ENCODE measurements at places on chromosomes 11 and 22. TPM values are rescaled to one million over a fixed set of nuclear protein-coding genes. Genes with fewer than 3 reads are reported as not detected.

- no peak for DNase-seq
Observed at GRCh38 chr22:29520851-29521250, 32.7 kb downstream of the THOC5 start.

- DNase-seq: no peak
Observed at GRCh38 chr22:25399649-25400151, 164.8 kb upstream of the GRK3 start.

DNA sequence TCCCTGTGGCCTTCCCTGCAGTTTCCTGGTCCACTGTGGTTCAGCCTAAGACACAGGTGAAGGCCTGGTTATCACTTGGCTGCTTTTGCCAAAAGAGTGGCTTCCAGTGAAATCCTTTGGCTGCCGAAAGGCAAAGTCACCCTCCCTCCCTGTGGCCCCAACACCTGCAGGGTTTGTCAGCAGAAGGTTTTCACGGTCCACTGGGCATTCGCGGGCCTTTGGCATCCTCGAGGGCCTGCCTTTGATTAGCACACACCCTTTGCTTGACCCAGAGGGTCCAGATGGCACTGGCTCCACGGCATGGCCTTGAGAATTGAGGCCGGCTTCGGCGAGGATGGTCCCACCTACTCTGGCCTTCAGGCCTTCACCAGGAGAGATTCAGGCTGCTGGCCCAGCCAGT is 35.3 kb downstream of the RTN4R start:
- DNase-seq: no peak

GRCh38 chr22:32082331-32082730 is 39.3 kb downstream of the SLC5A1 start:
- no peak for DNase-seq

DNA sequence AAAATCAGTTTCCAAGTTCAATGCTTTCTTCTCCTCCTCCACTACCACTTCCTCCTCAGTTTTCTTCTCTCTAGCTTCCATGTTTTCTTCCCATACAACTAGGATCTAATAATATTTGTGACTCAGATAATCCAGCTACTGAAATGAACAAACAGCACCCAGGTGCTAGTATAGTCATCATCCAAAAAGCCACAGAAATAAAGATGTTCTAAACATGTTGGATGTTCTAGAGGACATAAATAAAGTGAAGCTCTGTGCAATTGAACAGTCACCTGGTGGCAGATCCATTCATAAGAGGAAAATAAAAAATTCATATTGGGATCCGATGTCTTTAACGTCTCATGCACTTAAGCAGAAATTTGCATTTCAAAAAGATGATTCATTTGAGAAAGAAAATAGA is 142.8 kb downstream of the ENTHD1 start:
- no peak for DNase-seq

DNA sequence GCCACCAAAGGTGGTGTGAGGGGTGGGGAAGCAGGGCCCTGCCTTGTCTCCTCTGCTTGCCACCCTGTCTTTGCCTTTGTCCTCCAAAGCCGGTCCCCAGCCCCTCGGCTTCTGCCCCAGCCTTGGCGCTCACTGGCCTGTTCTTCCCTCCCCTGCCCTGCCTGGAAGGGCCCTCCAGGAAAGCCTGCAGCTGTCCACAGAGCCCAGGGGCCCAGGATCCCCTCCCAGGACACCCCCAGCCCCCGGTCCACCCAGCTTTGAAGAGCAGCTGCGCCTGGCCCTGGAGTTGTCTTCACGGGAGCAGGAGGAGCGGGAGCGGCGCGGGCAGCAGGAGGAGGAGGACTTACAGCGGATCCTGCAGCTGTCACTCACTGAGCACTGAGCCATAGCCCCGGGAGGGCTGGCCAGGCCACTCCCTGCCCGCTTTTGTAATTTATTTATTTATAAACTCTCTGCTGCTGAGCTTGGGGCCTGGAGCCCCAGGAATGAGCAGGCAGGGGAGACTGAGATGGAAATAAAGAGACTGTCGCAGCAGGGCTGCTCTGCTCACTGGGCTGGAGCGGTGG is 1.3 kb upstream of the SSH3 start:
- no peak for DNase-seq

GRCh38 chr22:44295406-44295805 is 17.3 kb downstream of the SHISAL1 start:
- DNase-seq: no peak

DNA sequence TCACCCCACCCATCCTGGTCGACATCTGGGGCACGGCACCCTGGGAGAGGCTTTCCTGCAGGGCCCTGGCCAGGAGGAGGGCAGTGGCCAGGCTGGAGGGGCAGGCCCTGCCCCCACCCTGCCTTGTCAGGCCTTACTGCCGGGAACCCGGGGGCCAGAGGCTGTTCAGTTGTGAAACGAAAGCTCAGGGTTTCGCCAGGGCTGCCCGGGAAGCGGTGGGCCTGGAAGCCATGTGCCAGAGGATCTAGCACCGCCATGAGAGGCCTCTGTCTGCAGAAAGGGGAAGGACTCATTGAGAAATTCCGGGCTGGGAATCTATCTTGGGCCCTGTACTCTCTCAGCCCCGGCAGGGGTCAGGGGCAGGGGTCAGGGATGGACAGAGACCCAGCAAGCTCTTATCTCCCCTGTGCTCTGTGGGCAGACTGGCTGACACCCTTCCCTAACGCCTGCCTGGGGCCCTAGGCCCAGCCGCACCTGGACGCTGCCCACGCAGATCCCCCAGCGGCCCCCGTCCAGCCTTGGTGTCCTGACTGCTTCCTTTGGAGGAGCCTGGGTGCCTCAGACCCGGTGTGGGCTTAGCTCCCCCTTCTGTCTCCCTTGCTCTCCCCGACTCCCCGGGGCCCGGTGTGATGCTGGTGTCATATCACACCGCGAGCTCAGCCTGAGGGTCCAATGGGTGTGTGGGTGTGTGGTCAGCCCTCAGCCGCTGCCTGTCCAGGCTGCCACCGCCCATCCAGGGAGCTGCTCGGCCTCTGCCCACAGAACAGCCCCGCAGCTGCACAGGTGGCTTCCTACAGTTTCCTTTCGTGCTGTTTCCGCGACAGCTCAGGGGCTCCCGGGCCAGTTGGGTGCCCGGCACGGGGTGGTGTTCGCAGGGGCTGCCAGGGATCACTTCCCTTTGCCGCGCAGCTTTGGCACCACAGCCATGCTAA is 6.5 kb downstream of the PIM3 start:
- no peak for DNase-seq

- no peak for DNase-seq
Observed at GRCh38 chr11:113488931-113489351, 13.7 kb upstream of the DRD2 start.

DNA sequence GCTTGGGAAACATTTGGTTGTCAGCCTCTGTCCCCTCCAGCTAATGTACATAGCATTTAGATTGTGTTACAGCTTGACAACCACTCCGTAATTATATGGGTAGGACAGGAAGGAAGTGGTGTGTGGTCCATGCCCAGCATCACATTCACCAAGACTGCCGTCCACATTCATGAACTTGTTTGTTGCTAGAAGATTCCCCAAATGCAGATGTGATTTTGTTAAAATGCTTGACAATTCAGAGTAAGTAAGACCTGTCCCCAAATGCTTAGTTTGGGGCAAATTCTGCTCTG is 1482.7 kb downstream of the TBC1D22A start:
- DNase-seq: no peak

- DNase-seq: no peak
Observed at GRCh38 chr11:2523821-2524391, 79.1 kb downstream of the KCNQ1 start.

DNA sequence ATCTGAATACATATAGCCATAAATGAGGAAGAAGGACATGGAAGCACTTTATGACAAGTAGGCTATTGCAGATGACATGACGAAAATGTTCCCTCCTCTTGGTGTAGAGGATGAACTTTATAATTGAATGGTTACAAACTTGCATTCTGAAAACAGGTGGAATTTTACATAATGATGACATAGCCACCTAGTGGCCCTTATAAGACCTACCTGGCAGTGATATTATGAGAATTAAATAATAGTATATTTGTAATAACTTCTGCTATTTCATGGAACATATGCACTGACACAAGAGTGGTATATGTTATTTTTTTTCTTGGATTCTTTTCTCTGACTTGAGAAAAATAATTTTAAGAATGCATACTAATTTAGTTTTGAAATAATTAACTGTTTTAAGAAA is 22.9 kb downstream of the TRIM22 start:
- DNase-seq: no peak

DNA sequence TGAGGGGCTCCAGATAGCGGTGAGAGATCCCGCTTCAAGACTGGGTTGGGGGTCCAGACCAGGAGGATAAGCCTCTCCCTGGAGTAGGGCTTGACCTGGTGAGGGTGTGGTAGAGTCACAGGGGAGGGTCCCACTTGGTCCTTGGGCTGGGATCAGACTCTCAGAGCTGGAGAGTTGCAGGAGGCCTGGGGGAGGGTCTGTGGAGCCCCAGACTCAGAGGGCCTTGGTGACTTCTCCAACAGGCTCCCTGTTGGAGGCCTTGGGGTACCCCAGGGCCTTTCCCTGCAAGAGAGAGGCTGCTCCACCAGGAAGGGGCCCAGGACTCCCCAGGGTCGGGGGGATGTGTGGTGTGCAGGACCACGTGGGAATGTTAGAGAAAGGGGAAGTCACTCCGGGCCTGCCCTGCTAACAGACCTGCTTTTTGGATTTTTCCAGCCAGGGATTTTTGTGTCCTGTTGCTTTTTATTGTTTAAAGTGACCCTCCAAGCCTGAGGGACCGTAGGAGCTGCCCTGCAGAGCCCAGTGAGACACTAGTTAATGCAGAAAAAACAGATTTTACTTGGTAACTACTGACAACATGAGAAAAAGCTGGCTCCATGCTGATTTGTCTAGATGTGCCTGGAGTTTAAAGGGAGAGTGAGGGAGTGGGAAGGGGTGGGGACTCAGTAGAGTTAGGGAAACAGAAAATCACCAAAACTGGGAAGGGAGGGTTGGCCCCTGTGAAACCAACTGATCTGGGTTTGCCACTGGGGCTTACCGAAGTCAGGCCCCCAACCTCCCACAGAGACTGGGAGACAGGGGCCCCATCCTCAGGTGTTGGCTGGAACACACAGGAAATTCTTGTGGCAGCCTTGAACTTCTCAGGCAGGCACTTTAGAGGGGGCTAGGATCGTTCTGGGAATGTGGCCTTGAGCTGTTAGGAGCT is 801 bp upstream of the TXNRD2 start:
- no peak for DNase-seq

DNA sequence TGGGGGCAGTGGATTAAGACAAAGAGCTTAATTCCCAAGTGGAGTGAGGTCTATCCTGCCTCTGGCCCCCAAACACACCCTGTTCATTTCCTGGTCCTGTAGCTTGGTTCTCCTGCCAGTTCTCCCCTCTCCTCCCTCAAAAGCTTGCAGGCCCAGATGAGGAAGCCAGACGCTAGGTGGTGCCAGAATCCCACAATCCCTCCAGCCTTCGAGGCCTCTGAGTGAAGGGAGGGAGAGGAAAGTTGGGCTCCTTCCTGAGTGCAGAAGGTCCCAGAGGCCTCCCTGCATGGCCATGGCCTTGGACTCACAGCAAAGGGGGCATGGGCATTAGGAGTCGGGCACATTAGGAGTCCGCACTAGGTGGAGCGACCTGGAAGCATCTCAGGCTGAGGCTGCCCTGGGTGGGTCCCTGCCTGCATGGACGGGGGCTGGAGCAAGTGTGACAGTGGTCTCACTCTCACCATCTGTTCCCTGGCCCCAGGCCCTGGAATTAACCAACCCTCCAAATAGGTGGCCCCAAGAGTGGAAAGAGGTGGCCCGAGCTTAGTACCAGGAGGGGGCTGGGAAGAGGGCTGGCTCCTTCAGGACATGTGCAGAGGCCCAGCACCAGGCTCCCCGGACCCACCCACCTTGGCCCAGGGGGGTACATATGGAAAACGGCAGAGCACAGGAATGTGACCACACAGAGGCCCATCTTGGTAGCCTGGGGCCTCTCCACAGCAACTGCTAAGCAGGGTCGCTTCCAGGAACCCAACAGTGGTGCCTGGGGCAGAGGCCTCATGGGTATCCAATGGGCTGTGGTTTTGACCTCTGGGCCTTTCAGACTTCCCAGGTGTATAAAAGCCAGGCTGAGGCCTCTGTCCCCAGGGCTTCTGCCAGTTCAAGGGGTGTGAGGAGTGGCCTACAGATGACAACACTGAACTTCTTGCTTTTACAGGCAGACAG is 5.2 kb downstream of the FXYD2 start:
- DNase-seq: no peak

DNA sequence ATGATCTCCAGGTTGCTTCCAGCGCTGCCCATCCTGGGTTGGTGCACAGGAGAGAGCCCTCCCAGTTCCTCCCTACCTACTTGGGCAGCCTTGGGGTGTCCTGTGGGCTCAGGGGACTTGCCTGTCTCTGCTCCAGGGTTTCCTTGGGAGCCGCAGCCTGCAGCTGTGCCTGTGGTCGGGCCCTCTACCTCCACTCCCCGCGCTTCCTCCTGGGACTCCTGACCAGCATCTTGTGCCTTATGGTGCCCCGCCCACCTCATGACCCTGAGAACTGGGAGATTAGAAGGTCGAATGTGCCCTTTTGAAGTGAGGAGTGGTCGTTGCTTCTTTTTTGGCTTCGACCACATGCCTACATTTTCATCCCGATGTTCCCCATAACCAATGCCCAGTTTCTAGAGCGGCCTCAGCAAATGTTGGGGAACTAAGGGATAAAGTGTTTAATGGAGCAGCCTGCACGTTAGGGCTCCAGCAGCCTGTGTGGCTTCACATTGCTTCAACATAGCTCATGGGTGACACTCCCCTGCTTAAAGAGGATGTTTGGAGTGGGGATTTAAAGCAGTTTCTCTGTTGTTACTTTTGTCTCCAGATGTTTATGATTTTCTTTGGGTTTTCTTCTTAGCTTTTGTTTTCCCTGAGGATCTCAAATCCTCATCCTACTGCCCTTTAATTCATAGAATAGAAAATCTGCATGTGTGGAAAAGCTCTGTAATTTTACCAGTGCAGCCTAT is 248.8 kb downstream of the TBC1D22A start:
- DNase-seq: no peak

DNA sequence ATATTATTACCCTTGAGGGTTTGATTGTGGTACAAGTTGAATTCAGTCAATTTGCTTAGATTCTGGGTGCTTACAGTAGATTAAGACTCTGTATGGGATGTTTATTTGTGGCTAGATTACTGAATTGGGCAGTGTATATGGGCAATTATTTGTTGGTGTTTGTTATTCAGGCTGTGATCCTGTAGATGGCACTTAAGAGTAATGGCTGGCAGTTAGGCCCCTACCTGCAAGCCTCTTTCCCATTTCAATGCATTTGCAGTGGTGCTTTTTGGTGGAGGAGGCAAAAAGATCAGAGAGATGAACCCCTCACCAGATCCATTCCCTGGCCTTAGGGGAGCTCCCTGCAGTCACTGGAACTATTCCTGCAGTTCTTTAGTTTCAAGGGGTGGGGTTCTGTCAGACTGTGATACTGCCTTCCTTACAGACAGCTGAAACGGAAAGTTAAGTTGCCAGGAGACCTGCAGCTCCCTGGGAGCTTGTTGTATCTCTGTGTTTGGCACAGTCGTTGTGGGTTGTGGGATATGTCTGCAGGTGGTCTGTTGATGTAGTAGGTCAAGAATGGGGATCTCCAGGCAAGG is 199.5 kb downstream of the AASDHPPT start:
- no peak for DNase-seq

GRCh38 chr11:106187860-106188456 is 110.5 kb downstream of the AASDHPPT start:
- DNase-seq: no peak

The ZNF215 gene
- 1.8 TPM for total RNA-seq

The TREH gene
- not detected for total RNA-seq

The OR51B5 gene
- not detected for total RNA-seq

The LRRN4CL gene
- 0.17 TPM for total RNA-seq

The FAM180B gene
- total RNA-seq: not detected

The KRTAP5-8 gene
- not detected for total RNA-seq

The FUT4 gene
- total RNA-seq: 8.0 TPM

The TSSK2 gene
- total RNA-seq: not detected

The SCN2B gene
- total RNA-seq: not detected

The SLC1A2 gene
- total RNA-seq: not detected
